ENCODE measurements at places on chromosomes 13 and 19. TPM values are rescaled to one million over a fixed set of nuclear protein-coding genes. Genes with fewer than 3 reads are reported as not detected.

DNA sequence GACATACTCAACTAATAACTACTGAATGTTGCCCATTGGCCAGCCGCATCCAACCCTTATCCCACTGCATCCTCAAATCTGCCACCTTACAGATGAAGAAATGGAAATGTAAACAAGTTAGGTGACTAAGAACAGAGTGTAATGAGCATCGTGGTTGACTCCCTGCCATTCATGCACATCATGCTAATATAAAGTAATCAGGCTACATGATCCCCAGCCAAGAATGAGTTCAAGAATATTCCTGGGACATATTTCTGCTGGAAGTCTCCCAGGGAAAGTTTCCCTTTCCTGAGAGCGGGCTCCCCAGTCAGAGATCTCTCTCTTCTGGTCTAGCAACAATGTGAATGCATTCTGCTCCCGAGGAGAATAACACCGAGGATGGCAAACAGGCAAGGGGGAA, 55.9 kb upstream of the SERP2 start:
- DNase-seq: no peak

GRCh38 chr19:53102756-53103233, 427 bp downstream of the ZNF160 start:
- DNase-seq: peak; percentile 3

DNA sequence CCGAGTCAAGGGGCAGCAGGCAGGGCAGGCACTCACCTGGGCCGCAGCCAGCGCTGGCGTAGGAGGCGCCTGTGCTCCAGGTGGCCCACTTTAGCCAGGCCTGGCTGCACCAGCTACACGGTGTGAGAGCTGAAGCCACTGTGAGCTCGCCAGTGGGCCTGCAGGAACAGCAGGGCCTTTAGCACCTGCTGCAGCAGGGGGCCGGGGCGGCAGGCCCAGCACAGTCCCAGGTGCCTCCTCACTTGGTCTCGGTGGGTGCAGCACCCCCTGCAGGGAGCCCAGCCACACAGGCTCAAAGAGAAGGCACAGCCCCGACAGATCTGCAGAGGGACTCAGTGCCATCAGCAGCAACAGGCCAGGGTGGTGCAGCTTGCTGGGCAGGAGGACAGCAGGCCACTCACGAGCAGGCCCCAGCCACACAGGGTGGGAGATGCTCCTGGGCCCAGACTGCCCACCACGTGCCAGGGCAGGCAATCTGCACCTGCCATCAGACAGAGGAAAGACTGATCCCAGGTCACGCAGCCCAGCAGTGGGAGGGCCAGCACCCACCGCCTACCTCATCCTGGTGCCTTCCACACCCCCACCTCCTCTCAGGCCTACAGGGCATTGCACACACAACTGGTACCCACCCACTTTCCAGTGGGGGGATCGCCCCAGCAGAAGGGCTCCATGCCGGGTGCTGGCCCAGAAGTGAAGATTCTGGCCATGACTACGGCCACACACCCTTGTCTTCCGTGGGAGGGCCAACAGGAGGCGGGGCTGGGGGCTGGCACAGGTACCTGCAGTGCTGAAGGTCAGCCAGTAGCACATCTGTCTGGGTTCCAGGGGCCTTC, 15.8 kb downstream of the ARHGAP33 start:
- DNase-seq: no peak

The TSHZ3 gene
- 11.8 TPM for polyA plus RNA-seq

DNA sequence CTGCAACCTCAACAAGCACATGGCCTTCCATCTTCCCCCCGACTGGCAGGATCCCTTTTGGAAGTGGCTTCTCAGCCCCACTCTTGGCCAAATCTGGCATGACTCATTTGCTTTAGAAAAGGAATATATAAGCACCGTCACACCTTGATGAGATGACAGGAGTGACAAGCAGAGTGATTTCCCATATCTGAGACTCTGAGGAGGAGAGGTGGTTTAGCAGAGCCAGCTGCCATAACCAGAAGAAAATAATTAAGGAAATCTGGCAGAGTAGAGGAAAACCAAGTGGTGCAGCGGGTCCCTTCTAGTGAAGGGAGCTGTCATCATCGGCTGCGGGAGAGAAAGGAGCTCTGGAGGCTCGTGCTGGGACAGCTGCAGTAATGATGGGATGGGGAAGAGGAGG, 27.5 kb upstream of the KCTD15 start:
- no peak for DNase-seq

DNA sequence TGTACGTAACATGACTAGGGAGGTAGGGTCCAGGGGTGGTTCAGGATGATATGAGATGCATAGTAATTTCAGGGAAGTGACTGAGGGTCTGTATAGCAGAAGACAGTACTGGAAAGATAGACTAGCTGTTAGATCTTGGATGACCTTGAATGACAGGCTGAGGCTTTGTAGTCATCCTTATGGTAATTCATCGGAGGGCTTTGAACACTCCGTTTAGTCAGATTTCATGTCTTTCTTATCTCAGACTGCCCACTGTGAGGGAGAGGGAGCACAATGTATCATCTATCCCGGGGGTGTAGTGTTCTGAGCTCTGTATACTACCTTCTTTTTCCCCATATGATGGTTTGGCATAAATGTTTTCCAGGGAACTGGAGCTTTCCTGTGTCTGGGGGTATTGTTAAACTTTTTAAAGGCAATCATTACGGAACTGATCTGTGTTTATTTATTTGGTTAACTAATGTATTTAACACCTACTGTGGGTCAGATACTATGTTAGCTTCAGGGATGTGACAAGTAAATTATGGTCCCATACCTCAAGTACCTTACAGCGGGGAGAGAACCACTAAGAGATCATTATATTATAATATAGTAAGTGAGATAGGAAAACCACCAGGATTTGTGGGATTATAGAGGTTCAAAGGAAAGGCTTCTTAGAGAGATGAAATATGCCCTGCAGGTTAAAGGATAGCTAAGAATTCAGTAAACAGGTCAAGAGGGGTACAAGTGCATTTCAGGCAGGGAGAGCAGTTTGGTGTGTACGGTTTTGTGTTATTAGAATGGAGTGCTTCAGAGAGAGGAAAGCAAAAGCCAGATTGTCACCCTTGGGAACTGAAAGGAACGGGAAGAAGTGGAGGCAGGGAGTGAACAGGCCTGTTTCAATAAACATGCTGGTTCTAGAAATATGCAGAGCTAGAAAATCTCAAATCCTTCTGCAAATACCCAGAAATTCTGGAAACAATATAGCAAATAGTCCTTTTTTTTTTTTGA, 164.8 kb upstream of the KL start:
- no peak for DNase-seq

The LTBP4 gene
- 325 TPM for polyA plus RNA-seq

GRCh38 chr13:51481656-51482055, 28.8 kb upstream of the INTS6 start:
- no peak for DNase-seq

The DACT3 gene
- polyA plus RNA-seq: 22.2 TPM

GRCh38 chr13:59247171-59247570, 916.6 kb downstream of the DIAPH3 start:
- DNase-seq: no peak

GRCh38 chr13:110808138-110808537, 94.6 kb downstream of the ING1 start:
- DNase-seq: no peak

GRCh38 chr13:94495806-94496205, 16.3 kb upstream of the DCT start:
- DNase-seq: no peak

The POGLUT2 gene
- polyA plus RNA-seq: 45.8 TPM

The ANKRD24 gene
- polyA plus RNA-seq: 1.1 TPM

- no peak for DNase-seq
These were observed 27.3 kb downstream of the IGFL1 start for GRCh38 chr19:46256855-46257254.

GRCh38 chr13:56864451-56864850, 276.3 kb upstream of the PRR20A start:
- DNase-seq: no peak

- no peak for DNase-seq
These were observed 7.7 kb upstream of the PROZ start for GRCh38 chr13:113150550-113151365.

The IGSF23 gene
- 0.92 TPM for polyA plus RNA-seq

DNA sequence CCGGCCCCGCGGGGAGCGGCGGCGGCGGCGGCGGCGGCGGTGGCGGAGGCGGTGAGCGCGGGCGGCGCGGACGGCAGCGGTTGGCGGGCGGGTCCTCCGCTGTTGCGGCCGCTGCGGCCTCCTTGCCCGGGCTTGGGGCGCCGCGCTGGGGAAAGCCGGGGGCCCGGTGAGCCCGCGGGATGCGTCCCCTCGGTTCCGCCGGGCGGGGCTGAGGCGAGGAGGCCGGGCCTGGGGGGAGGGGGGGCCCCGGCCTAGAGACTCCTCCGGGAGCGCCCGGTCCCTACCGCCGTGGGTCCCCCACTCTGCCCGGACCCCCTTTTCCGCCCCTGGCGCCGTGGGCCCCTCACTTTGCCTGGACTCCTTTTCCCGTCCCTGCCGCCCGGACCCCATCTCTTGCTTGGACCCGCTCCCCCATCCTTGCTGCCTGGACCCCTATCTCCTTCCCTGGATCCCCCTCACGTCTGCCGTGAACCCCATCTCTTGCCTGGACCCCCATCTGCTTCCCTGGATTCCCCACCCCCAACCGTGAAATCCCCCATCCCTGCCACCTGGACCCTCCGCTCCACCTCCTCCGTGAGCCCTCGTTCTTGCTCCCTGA, 28.6 kb upstream of the NDUFS7 start:
- no peak for DNase-seq

DNA sequence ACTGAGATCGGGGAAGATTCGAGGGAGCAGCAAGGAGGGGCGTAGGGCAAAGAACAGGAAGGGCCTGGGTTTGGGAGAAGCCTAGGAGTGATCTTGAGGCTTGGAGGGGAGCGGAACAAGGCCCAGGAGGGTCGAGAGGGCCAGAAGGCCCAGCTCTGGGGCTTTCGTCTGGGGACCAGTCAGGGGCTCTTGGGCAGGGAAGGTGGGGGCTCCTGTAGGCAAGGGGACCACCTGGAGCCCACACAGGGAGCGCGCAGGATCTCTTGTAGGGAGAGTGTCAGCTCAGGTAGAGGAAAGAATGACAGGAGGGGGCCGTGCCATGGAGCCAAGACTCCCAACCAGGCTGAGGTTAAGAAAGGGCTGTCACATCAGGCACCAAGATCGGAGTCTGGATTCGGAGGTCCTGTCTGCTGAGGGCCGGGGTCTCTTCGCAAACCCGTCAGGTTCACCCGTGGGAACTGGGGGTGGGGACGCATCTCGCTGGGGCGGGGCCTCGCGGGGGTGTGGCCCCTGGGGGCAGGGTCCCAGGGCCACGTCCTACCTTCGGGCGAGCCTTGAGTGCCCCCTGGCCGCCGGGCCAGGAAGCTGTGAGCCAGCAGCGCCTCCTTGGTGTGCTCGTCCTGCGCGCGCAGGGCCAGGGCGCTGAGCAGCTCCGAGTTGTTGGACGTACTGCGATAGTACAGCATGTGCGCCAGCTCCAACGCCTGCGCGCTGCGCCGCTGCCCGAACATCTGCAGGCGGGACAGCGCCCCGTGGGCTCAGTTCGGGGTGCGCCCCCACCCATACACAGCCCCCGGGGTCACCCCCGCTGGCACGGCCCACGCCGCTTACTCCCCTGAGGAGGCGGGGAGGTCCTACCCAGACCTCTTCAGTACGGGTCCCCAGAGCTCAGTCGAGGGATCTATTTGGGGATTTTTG, 8.4 kb downstream of the EMP3 start:
- DNase-seq: no peak

DNA sequence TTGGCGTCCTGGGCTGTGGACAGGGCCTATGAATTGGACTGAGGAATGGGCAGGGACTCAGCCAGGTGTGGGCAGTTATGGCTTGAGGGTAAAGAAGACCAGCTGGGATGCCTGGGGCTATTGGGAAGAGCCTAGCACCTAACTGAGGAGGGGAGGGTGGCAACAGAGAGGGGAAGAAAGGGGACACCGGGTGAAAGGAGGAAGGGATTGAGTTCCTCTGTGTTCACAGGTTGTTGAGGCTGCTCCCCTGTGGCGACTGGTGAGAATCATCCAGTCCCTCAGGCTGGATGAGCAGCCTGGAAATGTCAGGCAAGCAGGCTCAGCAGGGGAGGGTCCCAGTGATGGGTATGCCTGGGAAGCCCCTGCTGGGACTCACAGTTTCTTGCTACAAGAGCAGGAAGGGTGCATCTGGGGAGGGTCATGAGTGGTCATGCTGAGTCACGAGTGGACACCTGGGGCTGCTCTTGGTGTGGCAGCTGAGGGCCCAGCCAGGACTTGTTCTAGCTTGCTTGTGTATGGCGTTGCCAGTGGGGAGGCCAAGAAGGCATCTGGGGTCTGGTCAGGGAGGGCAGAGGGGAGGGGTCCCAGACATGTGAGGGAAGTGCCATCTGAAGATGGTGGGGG, 1.4 kb downstream of the ZNF324 start:
- no peak for DNase-seq

DNA sequence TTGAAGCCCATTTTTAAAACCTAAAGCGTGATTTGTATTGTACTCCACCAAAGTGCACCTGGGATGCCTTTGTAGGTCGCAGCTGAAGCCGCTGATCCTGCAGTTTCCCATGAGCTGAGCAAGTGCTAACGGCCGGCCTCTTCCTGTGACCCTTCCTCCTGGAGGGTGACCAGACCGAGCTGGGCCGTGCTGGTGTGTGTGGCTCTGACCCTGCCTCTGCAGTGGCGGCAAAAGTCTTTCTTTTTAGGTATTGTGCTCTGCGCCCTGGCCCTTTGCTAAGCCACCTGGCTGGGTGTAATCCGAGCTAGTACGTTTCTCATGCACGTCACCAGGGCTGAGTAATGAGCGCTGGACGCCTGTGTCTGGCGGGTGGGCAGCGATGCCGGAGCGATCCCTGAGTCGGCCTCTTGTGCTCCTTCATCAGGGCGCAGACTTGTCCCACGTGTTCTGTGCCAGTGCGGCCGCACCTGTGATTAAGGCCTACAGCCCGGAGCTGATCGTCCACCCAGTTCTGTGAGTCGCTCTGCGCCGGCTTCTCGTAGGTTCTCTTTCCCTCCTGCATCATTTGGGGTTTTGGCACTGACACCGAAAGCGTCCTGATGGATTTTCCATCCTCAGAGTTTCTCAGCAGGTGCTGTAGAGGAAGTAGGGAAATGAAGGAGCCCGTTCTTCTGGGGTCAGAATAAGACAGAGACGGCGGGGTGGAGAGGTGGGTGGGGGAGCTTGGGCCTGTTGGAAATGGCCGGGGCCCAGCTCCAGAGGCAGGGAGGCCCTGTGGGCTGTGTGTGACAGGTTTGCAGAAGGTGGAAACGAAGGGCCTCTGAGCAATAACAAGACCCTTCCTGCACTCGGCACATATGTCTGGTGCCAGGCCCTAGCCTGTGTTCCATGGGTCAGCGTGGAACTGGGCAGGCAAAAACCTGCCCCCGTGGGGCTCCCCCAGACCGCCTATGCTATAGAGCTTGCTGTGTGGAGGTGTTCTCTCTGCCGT, 9.7 kb downstream of the NAXD start:
- no peak for DNase-seq

- DNase-seq: no peak
These were observed 292.5 kb downstream of the UQCRFS1 start for GRCh38 chr19:28920269-28921066.

The KLF12 gene
- polyA plus RNA-seq: 25.3 TPM
